ENCODE measurements at places on chromosomes 7 and 10.

- DNase-seq, result no peak
Observed at GRCh38 chr10:43264965-43265798, 1.7 kb downstream of the RASGEF1A start.

- DNase-seq, result no peak
Observed at GRCh38 chr10:50224330-50224952, 26.9 kb downstream of the ASAH2 start.

- DNase-seq, result no peak
Observed at GRCh38 chr10:126223512-126224067, 164.7 kb downstream of the ADAM12 start.

DNA sequence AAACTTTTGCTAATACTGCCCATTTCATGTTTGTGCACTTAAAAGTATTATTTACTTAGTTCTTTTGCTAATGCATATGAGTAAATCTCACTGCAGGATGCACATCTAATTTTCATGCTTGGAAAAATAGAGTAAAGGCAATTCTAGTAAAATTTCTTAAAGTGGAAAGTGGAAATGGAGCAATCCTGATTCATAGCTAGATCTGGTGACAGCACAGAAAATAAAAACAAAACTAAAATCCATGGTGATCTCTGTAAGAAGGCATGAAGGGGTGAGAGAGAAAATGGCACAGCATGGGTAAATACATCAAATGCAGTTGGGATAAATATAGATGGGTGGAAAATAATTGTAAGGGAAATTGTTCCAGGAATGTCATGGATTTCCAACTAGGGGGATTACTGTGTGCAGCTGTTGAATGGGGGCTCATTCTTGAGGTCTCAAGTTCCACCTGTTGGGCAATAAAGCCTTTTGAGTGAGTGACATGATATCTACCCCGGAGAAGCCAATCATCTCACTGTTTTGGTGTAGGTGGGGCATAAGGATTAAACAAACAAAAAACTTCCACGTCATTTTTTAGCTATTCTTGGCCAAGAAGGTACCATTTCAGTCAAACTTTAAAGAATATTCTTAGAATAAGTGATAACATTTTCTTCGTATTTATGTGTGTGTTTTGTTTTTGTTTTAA lies 1.7 kb upstream of the MCU start:
- no peak for DNase-seq

- DNase-seq, result no peak
Observed at GRCh38 chr7:15546272-15546792, 15.5 kb downstream of the AGMO start.

GRCh38 chr10:110077436-110078130 lies 69.8 kb downstream of the ADD3 start:
- no peak for DNase-seq

- peak; percentile 36 for DNase-seq
Observed at GRCh38 chr10:100510533-100511308, 8.9 kb downstream of the SEC31B start.

- DNase-seq, result no peak
Observed at GRCh38 chr10:112002206-112002605, 181.4 kb downstream of the GPAM start.

DNA sequence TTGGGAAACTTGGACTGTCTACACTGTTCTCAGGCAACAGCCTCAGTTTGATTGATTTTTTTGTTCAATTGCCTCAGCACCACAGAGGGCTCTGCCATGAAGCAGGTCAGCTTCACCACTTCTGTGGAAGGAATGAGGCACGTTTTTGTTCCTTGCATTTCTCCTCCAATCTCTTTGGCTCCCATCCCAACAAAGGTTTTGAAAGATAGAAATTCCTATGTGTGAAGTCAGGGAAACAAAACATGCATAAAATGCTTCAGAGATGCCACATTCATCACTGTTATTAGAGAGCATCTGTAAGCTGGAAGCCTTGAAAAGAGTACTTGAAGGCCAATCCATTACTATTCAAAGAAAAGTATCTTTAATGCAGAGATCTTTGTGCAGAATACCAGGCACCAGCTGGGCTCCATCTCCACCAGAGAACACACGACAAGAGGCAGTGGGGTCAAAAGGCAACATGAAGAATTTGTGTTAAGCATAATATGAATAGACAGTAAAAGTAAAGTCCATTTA lies 249.1 kb upstream of the LYZL1 start:
- DNase-seq, result no peak

DNA sequence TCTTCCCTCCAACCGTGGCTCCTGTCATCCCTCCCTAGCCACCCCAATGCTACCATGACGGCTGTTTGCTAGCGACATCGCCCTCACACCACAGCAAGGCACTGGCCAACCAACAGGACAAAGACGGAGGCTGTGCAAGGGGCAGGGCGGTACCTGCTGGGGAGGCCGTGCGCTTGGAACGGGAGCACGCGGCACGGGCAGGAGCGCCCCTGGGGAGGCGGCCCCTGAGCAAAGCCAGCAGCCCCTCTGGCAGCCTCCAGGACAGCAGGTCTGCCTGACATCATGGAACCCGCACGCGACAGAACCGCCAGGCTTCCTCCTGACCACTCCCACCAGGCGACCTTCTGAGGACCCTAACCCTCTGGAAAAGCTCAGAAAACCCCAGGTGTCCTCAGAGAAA lies 12.7 kb downstream of the MAD1L1 start:
- DNase-seq, result no peak

- DNase-seq, result no peak
Observed at GRCh38 chr10:71973777-71974488, 9.7 kb downstream of the CHST3 start.

GRCh38 chr10:24382045-24382444 lies 173.1 kb downstream of the KIAA1217 start:
- no peak for DNase-seq

GRCh38 chr7:514651-515598 lies 4.7 kb downstream of the PDGFA start:
- DNase-seq, result no peak

- no peak for DNase-seq
Observed at GRCh38 chr10:6064119-6064518, 2.0 kb upstream of the IL2RA start.

- no peak for DNase-seq
Observed at GRCh38 chr7:45700556-45700955, 126.4 kb downstream of the ADCY1 start.

DNA sequence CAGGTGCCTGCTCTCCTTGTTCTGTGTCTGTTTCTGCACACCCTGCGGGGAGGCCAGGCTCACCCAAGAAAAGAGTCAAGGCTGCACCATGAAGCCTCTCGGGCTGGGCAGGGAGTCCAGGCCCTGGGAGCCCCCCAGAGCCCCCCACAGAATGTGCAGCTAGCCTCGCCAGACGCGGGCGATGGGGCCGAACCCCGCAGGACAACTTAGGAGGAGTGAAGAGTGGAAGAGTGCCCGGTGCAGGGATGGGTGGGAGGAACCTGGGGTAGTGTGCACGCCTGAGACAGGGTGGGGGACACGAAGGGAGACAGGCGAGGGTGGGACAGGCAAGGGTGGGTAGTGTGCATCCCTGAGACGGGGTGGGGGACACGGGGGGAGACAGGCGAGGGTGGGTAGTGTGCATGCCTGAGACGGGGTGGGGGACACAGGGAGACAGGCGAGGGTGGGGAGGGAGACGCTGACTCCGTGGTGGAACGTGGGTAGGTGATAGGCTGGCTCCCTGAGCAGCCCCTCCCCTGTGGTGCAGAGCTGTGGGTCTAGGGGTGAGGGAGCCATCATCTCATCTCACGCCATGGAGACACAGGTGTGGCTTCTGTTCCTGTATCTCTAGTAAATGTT lies 615.4 kb downstream of the DNAJB6 start:
- no peak for DNase-seq

- DNase-seq, result no peak
Observed at GRCh38 chr10:83516788-83517187, 622.5 kb upstream of the GHITM start.

GRCh38 chr10:100184840-100185239 lies 989 bp downstream of the ERLIN1 start:
- DNase-seq, result no peak

DNA sequence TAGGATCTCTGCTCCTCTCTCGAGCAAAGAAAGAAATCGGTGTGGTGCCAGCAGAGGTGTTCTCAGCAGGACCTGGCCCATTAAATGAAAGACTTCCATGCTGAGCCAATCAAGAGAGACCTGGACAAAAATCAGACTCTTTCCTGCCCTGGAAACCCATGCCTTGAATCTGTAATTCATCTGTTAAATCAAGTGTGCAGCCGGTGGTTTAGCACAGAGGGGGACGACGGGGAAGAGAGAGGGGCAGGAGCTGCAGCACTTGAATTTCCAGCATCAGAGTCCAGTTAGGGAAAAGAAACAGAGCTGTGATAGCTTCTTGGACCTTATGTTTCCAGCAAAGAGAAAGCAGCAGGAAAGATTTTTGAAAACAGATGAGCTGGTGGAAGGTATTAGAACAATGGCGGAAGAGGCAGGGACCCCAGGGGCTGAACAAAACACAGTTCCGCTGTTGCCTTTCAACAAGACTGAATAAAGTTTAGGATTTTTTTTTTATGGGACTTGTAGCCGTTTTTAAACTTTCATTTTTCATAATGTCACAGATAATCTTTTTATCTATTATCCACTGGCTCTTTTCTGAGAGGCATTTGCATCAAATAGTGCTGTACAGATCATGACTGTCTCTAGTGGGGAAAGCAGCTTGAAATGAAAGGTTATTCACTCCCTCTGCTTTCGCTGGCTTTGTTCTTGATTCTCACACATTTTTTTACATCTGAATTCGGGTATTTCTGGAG lies 543.6 kb upstream of the GALNT17 start:
- DNase-seq, result no peak

DNA sequence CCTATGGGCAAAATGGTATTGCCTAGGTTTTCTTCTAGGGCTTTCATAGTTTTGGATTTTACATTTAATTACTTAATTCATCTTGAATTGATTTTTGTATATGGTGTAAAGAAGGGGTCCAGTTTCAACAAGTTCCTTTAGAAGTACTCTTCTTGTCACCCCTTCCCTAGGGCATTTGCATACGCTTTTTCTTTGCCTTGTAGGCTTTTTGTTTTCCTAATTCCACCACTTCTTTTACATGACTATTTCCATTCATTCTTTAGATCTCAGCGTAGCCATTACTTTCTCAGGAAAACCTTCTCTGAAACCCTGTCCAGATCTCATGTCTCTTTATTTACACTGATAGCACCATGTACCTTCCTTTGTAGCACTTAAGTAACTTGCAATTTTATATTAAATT lies 648.6 kb downstream of the XPNPEP1 start:
- DNase-seq, result no peak

DNA sequence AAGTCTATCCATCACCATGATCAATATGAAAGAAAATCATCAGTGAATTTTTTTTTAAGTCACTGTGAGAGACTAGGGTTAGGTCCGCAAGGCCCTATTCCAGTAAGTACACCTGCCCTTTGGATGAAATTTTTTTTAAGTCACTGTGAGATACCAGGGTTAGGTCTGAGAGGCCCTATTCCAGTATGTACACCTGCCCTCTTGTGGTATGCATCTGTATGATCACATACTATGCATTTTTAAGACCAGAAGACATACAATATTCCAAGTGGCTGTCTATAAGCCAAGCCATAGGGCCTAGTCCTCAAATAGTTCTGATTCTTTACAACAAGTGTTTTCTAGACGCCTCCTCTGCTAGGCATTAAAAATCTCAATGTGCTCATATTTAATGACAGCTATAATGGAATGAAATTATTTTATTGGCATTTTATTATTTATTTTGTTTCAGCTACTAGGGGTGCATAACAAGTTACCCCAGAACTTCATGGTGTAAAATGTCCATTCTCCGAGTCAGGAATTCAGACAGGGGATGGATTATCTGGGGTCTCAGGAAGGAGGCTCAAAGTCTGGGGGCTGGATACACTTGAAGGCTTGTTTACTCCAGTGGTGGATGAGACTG lies 53.1 kb downstream of the TEX36 start:
- no peak for DNase-seq

DNA sequence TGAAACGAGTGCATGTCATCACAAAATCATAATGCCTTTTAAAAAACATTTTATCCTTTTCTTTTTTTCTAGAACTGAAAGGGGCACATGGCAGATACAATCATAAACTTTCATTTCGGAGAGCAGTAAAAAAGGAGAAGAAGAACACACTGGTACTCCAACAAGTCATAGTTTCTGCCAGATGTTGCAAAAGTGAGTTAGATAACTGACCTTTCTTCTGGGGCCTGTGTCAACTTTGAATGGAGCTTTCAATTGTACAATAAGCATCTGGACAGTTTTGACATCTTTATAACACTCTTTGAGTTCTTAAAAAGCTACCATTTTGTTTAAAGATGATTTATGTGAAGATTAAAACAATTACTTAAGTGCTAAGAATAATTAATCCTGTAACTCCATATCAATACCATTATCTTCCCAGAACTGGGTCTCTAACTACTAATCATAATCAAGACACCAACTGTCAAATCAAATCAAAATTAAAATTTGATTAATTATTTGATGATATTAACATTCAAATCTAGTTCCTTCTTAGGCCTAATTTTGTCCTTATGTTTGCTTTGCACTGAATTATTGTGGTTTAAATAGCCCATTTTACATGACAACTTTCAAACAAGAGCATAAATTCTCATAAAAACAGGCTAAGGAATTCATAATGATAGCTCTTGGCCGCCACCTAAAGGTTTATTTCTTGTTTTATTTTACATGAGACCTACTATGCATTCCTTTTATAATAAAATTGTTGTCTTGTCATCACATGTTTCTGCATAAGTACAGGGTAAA lies 19.5 kb upstream of the ITGB8 start:
- no peak for DNase-seq

DNA sequence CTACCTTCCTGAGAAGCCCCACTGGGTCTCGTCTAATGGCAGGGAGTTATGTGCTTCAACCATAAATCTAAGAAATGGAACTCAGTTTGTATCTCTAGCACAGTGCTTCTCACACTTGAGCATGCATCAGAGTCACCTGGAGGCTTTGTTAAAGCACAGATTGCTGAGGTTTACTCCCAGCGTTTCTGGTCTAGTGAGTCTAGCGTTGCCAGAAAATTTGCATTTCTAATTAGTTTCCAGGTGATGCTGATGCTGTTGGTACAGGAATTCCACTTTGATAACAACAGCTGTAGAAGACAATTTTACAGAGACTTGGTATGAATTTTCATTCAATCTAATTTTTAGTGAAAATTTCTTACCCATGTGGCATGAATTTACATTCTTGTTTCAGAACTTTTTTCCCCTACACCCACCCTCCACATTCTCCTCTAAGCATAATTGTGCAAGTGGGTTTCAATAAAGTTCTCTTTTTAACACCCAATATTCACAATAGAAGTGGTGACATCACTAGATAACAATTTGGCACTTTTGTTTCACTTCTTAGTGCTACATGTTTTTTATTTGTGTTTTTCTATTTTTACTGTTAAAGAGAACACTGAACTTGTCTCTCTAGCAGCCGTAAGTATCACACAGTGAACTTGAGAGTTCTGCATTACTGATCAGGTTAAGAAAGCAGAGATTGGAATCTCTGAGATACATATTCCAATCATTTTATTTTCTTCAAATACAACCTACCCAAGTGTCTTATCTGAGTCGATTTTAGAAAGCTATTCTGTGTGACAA lies 48.4 kb upstream of the BET1 start:
- no peak for DNase-seq

DNA sequence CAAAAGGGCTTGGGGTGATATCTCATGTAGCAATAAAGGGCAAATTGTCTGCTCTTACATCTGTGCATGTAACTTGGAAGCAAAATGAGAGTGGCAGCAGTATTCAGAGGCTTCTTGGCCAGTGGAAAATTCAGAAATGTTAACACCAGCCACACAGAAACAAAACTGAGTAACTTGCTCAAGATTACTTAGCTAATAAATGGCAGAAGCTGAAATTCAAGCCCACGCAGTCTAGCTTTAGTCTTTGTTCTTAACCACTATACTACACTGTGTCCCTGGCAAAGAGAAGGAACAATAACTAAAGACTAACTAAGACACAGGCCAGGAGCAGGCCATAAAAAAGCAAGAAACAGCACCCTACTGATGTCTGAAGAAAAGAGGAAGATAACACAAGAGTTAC lies 185.9 kb upstream of the ASAH2 start:
- DNase-seq, result no peak
